Effector memory CD8-positive, alpha-beta T cell (primary cell): ENCODE measurements at places on chromosomes 1 and 21.
A peak's percentile ranks its signal among the peaks of the same experiment; 100 is the strongest.

- no peak for DNase-seq
Measured at GRCh38 chr1:42945164-42945563, 13.5 kb downstream of the SLC2A1 start.

DNA sequence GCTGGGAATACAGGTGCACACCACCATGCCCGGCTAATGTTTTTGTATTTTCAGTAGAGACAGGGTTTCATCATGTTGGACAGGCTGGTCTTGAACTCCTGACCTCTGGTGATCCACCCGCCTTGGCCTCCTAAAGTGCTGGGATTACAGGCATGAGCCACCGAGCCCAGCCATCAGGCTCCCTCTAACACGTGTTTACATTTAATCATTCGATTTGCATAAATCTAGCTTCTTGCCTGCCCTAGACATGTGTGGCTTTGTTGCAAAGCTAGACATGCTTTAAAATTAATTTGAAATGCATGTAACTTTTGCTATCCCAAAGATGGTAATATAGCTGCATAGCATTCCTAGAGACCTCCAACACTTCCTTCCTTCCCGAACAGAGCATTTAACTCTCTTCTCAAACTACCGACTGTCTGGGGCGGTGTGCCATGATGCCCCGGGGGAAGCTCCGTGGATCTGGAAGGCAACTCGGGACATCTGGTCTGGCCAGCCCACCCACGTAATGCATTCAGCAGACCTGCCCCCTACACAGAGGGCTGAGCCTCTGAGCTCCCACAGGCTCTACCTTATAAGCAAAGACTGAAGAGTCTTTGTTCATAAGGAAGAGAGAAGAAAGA lies 34.6 kb upstream of the NID1 start:
- DNase-seq: no peak

DNA sequence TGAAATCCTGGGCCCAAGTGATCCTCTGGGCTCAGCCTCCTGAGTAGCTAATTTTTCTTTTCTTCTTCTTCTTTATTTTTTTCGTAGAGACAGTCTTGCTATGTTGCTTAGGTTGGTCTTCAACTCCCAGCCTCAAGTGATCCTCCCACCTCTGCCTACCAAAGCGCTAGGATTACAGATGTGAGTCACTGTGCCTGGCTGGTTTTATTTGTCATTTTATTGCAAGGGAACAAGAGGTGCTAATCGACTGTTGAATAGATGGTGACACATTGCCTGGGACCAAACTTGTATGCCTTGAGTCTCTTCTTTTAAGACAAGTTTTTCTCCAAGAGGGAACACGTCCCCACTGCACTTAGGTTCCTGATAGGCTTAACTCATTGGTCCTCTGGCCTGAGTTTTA lies 20.0 kb upstream of the KLHDC8A start:
- no peak for DNase-seq

GRCh38 chr1:181818459-181818858 lies 243.1 kb downstream of the ZNF648 start:
- DNase-seq: no peak

DNA sequence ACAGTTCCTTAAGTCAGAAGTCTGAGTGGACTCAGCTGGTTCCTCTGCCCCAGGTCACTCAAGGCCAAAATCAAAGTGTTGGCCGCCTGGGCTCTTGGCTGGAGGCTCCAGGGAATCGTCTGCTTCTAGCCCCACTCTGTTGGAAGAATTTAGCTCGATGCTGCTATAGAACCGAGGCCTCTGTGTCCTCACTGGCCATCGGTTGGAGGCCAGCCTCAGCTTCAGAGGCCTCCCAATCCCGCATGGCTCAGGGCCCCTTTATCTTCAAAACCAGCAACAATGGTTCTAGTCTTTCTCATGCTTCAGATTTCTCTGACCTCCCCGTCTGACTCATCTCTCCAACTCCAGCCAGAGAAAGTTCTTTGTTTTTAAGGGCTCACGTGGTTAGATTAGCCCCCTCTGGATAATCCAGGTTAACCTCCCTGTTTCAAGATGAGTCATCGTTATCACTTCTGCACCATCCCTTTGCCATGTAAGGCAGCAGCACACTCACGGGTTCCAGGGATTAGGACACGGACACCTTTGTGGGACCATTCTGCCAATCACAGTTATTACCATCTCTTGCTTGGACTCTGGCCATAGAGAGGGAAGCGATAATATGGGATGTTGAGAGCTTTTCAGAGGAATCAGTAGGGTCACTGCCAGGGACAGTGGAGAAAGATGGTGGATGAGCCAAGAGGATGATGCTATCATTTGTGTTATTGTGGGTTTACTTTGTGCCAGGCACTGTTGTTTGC lies 13.6 kb downstream of the FHAD1 start:
- no peak for DNase-seq

- DNase-seq: no peak
Measured at GRCh38 chr1:115337276-115337632, 795 bp downstream of the NGF start.

DNA sequence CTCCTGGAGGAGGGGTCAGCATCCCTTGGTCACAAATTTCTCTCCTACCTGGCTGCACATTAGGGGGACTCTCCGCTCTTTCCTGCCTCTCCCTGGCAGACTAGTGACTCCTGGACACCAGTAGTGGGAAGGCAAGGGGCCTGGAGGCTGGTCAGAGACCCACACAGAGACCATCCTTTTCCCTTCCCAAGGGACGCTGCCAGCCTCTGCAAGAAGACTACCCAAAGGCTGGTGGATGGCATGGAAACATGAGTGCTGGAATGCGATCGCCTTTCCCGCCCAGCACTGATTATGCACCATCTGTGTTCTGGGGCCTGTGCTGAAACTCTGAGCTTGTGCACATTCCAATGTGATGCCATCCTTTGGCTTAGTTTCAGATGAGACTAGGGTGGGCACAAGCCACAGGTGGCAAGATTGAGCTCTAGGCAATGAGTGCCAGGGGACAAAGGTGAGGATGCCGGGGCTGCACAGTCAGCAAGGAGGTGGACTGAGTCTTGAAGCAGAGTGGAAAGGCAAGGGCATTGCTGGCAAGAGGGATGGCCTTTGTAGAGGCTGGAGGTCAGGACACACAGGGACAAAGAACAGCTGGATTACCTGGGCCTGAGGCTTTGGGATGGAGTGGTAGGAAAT lies 12.6 kb upstream of the EPS8L3 start:
- DNase-seq: no peak

GRCh38 chr1:230807561-230808280 lies 60.5 kb downstream of the CAPN9 start:
- DNase-seq: no peak

- no peak for DNase-seq
Measured at GRCh38 chr1:37656026-37656425, 21.3 kb upstream of the RSPO1 start.

DNA sequence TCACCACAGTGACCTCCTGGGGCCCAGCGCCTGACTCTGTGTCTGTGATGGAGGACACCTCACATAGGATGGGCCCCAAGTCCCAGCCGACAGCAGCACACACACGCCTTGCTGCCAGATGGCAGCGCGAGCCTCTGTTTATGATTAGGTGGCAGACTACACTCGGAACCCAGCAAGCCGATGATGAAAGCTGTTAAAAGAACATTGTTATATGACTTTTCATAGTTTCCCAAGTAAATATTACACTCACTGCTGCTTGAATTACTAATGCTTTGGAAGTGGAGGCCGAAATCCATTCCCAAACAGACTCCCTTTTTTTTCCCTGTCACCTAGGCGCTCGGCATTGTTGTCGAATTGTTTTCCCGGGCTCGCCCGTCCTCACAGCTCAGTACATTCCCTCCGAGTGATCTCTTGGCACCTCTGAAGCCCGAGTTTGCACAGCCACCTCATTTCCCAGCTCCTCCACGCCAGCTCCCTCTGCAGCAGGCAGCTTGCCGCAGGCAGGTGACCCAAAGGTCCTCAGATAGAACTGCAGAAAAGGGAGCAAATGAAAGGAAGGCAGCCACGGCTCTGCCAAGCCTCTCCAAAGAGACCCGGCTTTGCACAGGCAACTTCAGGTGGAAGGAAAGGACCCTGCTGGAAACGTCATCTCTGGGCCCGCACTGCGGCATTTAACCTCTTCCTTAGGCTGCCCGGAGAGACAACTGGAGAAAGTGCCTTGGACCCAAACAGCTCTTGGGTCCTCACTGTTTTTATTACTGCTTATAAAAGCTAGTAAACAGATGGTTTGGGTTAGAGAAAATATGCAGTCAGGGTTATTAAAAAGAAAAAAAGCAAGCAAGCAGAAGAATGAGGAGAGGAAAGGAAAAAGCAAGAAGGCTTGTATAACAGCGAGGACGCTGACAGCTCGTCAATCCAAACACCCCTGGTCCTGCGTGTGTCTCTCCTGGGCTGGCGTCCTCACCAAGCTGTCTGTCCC lies 72.2 kb upstream of the SLC25A33 start:
- DNase-seq: no peak

- no peak for DNase-seq
Measured at GRCh38 chr1:221174330-221174993, 295.2 kb downstream of the HLX start.

- DNase-seq: no peak
Measured at GRCh38 chr1:103561643-103562395, 9.6 kb upstream of the AMY2B start.

DNA sequence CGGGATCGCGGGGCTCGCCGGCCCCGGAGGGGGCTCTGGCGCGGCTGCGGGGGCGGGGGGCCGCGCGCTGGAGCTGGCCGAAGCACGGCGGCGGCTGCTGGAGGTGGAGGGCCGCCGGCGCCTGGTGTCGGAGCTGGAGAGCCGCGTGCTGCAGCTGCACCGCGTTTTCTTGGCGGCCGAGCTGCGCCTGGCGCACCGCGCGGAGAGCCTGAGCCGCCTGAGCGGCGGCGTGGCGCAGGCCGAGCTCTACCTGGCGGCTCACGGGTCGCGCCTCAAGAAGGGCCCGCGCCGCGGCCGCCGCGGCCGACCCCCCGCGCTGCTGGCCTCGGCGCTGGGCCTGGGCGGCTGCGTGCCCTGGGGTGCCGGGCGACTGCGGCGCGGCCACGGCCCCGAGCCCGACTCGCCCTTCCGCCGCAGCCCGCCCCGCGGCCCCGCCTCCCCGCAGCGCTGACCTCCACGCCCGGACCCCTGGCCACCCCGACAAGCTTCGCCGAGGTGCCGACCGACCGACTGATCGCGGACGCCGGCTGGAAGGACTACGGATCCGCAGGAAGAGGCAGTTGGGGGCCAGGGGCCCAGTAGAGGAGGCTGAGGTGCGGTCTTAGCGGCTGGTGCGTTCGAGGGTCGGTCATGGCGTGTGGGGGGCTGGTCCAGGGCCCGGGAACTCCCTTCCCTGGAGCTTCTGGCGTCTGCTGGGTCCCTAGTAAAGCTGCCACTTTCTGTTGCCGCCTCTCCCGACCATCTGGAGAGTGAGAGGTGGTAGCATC lies 711 bp downstream of the TRNP1 start:
- DNase-seq: no peak

DNA sequence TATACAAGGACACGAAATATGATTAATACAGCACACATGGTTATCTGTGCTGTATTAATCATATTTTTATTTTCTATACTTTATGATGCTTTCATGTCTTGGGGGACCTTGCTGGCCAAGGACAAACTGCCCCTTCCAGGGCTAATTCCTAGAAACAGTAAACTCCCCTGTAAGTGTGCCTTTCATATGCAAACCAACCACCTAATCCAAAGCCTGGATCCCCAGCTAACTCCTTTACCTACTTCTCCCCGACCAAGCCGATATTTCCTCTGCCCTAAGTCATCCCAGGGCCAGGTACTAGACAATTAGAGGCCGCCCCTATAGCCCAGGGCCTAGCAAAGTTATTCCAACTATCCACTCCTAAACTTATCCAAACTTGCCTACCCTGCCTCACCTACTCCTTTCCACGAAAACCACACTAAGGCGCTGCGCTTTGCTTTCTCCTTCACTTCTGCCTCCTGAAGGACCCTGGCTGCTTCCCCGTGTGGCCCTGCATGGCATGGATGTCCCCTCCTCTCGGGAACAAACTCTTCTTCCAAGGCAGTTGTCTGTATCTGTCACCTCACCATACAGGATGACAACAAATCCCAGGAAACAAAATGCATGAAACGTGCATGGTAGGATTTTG lies 10.2 kb downstream of the SH3BP5L start:
- DNase-seq: no peak

DNA sequence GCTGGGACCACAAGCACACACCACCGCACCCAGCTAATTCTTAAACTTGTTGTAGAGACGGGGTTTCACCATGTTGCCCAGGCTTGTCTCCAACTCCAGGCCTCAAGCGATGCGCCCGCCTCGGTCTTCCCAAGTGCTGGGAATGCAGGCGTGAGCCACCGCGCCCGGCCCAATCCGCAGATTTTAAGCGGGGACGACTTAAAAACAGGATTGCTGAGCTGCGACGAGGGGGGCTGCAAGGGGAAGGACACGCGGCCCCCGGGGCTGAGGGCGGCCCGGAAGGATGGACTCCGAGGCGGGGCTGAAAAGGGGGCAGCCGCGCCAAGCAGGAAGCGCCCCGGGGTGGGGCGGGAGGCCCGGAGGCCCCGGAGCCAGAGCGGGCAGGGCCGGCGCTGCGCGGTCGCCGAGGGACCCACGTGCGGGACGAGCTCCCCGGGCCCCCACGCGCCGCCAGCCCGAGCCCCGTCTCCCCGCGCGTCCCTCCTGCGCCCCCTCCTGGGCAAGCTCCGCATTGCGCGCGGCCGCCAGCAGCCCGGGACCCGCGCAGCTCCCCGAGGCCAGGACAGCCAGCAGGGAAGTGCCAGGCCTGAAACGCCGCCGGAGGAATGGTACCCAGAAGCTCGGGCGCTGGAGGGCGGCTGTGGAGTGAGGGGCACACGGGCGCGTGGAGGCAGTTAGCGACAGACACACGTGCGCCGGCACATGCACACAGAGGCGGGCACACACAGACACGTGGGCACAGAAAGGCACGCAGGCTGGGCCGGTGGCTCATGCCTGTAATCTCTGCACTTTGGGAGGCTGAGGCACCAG lies 5.5 kb upstream of the PRKCZ start:
- DNase-seq: peak; percentile 81

- DNase-seq: no peak
Measured at GRCh38 chr1:155272466-155273342, 600 bp downstream of the CLK2 start.

GRCh38 chr1:212852105-212852688 lies 4.7 kb upstream of the SPATA45 start:
- no peak for DNase-seq
